Lower lobe of right lung (tissue), 2 donors: ENCODE measurements at places on chromosomes 7 and 10. TPM values are rescaled to one million over a fixed set of nuclear protein-coding genes. Genes with fewer than 3 reads are reported as not detected.

SLC26A3 gene
- total RNA-seq = not detected

- DNase-seq = no peak
These were observed 350.2 kb upstream of the SHH start for GRCh38 chr7:156162451-156162850.

DNA sequence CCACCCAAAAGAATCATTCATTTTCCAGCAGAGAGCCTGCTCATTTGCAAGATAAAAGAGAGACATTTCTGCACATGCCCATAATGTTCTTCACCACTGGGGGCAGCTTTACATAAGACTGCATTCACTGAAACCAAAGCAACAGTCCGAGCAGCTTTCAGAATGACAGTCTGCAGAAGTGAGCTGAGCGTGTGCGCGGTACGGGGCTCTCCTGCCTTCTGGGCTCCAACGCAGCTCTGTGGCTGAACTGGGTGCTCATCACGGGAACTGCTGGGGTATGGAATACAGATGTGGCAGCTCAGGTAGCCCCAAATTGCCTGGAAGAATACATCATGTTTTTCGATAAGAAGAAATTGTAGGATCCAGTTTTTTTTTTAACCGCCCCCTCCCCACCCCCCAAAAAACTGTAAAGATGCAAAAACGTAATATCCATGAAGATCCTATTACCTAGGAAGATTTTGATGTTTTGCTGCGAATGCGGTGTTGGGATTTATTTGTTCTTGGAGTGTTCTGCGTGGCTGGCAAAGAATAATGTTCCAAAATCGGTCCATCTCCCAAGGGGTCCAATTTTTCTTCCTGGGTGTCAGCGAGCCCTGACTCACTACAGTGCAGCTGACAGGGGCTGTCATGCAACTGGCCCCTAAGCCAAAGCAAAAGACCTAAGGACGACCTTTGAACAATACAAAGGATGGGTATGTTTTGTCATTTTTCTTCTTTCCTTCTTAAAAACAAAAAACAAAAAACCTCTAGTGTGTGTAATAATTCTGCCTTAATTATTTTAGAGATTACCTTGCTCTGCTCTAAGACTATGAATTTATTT is at the start of gene LRRTM3:
Gene LRRTM3, plus strand, starts transcription at position 141 of the 820 bp plus-strand sequence.
- no peak for DNase-seq

DNA sequence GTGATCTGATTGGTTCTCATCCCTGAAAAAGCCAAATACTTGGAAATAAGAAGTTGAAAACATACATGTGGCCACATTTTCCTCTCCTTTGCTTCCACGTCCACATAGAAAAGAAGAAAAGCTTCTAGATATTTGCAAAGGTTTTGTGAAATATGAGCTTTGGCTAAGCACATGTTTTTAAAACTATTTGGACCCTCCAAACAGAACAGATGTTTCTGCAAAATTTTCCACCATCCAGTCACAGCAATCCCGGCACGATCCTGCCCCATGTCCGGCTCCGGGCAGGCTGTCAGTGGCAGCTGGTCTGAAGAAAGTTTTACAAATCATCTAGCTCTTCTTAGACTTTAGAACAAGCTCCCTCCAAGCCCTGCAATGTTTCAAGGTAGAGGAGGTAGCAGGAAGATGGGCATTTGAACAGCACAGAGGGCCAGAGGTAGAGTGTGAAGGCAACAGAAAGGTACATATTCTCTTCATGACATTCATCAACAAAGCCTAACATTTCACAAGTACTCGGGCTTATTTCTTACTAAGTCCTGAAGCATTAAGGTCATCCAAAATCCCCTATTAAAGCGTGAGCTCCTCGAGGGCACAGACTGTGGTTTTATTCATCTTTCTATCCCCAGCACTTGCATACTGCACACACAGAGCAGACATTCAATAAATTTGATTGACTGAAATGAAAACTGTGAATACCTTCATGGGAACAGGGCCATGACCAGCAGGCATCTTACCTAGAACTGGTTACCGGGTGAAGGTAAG is 110.1 kb downstream of the JAZF1 start:
- DNase-seq = no peak
